Small intestine (tissue), 16 donors: ENCODE measurements at places on chromosomes 16 and 17. TPM values are rescaled to one million over a fixed set of nuclear protein-coding genes. Genes with fewer than 3 reads are reported as not detected.

Gene MRPS7
- polyA plus RNA-seq = 88.6 TPM

Gene AOC3
- 3.0 TPM for polyA plus RNA-seq

Gene CES1
- 7.8 TPM for polyA plus RNA-seq

Gene CDRT15
- not detected for polyA plus RNA-seq

Gene C16orf86
- 1.2 TPM for polyA plus RNA-seq

Gene KRT33A
- not detected for polyA plus RNA-seq

Gene PLLP
- polyA plus RNA-seq = 162 TPM

Gene ESRP2
- polyA plus RNA-seq = 14.3 TPM

Gene TMEM92
- polyA plus RNA-seq = 39.1 TPM
